Activated T-helper 1 cell treated with Interleukin-2 at 50 U/mL for 16 hours (primary cell): ENCODE measurements at places on chromosomes 7 and 10.
A peak's percentile ranks its signal among the peaks of the same experiment; 100 is the strongest.

DNA sequence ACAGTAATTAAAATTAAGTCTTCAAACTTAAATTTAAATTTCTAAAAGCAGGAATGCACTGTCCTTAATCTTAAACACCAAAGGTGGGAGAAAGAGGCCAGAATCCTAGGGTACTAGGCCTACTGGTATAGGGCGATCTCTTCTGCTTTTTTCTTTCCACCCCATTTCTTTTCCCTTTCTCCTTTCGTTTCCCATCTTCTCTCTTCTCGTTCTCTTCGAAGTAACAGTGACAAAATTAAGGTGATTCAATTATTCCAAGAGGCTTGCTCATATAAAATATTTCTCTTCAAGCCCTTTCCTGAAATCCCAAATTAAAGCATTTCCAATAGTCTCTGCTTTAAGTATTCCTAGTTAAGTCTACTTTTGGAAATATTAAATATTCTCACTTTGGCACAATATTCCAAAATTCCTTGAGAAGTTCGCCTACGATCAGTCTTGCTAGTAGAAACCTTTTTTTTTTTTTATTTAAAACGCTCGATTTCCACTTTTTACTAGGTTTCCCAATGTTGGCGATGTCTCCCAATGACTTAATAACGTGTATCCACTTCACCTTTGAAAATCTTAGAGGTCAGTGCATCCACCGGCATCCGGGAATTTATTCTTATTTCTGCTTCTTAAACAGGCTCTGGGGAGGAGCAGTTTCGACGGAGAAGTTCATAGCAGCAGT is 765 bp upstream of the LCOR start:
- DNase-seq = no peak

- no peak for DNase-seq
Observed at GRCh38 chr7:64872351-64873154, 30.5 kb upstream of the ZNF273 start.

DNA sequence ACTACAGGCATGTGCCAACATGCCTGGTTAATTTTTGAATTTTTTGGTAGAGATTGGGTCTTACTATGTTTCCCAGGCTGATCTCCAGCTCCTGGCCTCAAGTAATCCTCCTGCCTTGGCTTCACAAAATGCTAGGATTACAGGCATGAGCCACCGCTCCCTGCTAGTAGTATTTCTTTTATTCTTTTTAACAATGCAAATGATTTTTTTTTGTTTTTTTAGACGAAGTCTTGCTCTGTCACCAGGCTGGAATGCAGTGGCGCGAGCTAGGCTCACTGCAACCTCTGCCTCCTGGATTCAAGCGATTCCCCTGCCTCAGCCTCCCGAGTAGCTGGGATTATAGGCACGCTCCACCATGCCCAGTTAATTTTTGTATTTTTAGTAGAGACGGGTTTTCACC is 58.1 kb downstream of the SVIL start:
- DNase-seq = no peak

DNA sequence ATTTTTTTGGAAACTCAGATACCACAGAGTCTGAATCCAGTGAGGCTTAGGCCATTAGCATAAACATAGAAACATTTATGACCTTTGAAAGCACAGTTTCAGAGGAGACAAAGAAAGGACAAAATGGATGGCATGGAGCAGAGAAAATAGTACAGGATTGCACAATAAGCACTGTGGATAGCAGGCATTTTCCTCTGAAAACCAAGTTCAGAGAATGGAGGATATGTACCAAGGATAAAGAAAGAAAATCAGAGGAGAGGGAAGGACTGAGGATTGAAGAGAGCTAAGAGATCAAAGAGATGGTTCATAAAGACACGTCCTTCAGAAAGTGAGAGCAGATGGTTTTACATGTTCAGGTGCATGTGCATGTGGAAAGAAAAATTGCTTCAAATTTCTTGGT is 707.2 kb upstream of the CELF2 start:
- DNase-seq = no peak

DNA sequence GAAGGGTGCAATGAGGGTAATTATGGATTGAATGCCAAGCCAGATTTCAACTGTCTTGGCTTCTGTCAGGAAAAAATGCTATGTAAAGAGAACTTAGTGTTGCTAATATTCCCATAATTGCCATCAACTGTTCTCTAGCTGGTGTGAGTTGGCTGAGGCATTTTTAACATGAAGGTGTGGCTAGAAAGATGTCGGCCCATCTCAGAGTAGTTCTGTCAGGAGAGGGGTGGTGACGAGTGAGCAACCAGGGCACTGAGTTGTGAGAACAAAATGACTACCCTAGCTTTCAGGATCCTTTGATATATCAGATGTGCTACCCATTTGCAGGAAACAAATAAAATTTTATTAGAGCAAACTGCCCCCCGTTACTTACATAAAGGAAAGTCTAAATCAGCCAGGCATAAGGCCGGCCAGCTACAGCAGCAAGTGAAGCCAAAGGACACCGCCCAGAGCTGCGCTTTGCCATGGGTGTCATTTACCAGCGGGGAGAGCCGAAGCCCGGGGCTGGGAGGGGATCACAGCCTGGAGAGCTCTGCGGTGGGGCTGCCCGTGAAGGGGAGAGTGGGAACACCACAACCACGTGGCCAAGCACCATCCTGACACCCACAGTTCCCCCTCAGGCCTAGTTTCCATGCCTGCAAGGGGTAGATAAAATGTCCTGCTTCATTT is 141.4 kb downstream of the ICA1 start:
- no peak for DNase-seq

DNA sequence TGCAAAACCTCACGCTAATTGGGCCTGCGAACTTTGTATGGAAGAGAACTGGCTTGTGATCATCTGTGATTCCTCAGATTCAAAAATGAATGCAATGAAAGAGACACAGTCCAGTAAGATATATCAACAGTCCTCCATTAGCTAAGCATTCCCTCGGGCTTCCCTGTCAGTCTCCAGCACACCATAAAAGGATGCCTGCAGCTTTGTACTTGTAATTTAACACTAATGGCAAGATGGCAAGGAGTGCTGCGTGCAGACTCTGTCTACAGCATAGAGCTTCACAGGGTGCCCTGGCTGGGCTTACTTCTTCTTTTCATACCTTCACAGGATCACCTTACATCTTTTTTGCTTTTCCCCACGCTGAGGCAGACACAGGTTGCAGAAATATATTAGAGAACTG is 200.0 kb downstream of the GFRA1 start:
- DNase-seq = no peak

GRCh38 chr10:14798636-14799035 is 23.9 kb upstream of the FAM107B start:
- DNase-seq = no peak

- DNase-seq = no peak
Observed at GRCh38 chr7:143905509-143905908, 3.5 kb upstream of the TCAF1 start.

GRCh38 chr10:14382531-14382930 is 51.8 kb upstream of the FRMD4A start:
- no peak for DNase-seq

DNA sequence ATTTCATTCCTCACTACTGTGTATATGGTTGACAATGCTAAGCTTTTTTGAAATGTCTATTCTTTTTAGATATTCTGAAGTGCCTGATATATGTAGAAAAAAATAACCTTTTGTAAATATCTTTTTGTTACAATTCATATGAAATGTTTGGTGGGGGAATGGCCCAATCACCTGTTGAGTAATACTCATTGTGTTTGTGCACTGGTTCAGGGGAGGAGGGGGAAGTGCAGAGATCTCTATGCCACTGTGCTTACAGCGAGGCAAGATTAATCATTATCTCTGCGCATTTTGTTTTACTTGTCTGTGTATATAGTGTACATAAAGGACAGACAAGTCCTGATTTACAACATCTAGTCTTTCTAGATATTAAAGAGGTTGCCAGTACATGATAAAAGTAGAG is 25.2 kb downstream of the NUP42 start:
- DNase-seq = no peak

DNA sequence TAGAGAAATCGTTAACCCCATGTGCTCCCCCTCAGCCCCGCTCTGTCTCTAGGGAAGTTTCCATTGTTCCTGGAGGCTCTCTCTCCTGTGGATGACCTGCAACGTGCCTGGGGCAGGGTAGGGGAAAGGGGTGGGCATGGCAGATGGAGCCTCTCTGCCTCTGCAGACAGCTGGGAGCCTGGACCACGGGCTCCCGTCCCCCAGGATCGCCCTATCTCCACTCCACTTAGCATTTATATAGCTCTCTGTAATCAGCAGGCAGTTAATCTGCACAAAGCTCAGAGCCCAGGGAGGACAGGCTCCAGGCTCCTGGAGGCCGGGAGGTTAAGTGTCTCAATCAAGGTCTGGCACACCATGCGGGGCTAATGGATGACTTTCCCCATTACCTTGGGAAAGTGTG is 369.7 kb downstream of the PLXNA4 start:
- DNase-seq = no peak

DNA sequence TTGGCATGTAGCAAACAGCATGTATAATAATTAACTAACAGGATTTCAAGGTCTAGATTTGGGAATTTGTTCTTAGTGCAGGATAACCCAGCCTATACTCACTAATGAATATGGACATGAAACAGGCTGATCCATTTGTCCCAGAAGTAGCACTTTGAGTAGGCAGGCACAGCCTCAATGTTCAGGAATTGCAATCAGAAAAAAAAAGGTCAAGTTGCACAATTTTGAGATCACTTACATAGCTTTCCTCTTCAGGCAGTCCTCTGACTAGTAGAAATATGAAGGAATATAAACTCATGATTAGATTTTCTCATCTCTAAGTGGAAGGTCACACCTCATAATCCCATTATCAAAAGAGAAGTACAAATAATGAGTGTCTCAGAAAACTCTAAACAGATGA is 921.4 kb upstream of the CELF2 start:
- DNase-seq = no peak

DNA sequence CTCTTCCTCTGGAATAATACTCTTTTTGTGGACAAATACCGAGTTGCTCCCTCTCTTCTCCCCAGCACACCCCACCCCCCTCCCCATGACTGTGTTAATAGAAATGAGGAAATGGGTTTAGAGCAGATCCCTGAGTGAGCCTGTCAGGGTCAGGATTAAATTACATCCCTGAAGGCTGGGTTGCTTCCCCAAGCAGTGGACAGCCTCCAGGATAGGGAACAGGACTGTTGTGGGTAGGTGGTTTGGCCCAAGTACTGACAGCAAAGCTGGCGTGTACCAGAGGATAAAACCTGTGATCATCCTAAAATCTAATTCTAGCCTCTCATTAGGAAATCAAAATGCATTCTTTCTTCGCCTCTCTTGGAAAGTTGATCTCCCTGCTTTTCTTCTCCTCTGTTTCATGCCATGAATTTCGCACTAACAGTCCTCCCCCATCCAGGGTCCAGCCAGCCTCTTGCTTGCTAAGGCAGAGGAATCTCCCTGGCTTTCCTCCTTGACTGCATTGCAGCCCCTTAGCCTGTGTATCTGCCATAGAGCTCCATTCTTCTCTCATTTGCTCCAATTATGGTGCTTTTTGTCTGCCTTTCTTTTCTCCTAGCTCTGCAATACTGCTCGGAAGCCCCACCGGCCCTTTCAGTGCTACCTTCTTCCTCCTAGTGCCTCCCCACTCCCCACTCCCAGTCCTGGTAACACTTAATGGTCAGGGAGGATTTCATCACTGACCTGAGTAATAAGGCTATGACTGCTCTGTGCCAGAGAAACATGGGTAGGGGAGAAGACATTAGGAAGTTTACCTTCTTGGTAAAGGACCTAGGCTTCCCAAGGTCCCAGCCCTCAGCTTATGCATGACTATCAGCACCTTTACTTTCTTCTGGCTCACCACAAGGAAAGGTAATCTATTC is 8.4 kb downstream of the LRRC4 start:
- no peak for DNase-seq

GRCh38 chr7:47653550-47654411 is 71.9 kb upstream of the TNS3 start:
- no peak for DNase-seq

GRCh38 chr10:13382703-13383398 is 34.8 kb upstream of the SEPHS1 start:
- no peak for DNase-seq

DNA sequence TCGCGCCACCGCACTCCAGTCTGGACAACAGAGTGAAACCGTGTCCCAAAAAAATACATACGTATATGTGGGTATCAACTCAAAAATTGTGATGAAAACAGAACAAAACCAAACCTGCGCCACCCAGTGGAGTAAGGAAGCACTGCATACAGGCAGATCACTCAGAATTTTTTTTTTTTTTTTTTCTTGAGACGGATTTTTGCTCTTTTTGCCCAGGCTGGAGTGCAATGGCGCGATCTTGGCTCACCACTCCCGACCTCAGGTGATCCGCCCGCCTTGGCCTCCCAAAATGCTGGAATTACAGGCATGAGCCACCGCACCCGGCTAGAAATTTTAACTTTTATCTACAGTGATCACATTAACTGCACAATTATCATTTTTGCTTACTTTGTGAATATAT is 9.1 kb upstream of the TMEM236 start:
- peak; percentile 25 for DNase-seq

DNA sequence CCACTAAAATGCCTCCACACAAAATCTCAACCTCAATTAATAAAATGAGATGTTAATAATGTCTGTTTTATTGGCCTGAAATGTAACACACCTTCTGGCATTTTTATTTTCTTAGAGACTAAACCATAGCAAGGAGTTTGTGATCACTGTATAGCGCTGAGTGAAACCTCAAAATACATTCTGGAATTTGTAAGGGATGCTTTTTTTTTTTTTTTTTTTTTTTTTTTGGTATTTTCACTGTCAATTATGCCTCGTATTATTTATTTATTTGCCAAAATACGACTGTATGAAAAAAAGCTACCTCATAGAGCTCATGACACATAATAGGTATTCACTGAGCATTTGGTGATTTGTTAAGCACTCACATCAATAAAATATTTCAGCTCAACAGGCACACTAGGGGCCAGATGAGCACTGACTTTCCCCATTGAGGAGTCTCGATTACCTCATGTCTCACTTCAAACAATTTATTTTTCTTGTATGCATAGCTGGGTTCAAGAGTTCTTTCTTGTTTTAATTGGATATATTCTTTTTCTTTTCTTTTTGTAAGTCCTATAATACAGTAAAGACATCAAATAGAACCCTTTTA is 36.5 kb downstream of the SEMA3C start:
- no peak for DNase-seq

GRCh38 chr7:13743226-13743625 is 246.2 kb downstream of the ETV1 start:
- no peak for DNase-seq

DNA sequence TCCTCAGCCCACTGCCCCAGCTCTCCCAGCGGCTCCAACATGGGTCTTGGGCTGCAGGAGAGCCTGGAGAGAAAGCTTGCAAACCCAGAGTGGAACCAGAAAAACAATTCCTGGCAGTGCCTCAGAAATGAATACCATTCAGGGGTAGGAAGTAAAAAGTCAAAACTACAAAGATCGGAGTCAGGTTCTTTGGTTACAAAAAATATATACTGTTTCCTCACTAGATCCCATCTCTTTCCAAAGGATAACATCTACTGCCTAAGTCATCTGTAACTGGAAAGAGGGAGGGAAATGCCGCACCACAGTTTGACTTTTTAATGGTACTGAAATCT is 14.9 kb downstream of the CREB3L2 start:
- DNase-seq = no peak

DNA sequence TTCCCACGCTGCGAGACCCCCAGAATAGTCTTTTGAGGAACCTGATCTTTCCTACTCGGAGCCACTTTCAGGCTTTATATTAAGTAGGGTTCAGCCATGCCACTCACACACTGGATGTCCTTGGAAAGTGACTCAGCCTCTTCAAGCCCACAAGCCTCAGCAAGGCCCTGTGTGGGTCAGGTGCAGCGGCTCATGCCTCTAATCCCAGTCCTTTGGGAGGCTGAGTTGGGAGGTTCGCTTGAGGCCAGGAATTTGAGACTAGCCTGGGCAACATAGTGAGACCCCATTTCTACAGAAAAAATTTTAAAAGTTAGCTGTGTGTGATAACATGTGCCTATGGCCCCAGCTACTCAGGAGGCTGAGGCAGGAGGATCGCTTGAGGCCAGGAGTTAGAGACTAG is 119.7 kb upstream of the TNRC18 start:
- DNase-seq = no peak
